ENCODE measurements at places on chromosomes 7 and 10.

DNA sequence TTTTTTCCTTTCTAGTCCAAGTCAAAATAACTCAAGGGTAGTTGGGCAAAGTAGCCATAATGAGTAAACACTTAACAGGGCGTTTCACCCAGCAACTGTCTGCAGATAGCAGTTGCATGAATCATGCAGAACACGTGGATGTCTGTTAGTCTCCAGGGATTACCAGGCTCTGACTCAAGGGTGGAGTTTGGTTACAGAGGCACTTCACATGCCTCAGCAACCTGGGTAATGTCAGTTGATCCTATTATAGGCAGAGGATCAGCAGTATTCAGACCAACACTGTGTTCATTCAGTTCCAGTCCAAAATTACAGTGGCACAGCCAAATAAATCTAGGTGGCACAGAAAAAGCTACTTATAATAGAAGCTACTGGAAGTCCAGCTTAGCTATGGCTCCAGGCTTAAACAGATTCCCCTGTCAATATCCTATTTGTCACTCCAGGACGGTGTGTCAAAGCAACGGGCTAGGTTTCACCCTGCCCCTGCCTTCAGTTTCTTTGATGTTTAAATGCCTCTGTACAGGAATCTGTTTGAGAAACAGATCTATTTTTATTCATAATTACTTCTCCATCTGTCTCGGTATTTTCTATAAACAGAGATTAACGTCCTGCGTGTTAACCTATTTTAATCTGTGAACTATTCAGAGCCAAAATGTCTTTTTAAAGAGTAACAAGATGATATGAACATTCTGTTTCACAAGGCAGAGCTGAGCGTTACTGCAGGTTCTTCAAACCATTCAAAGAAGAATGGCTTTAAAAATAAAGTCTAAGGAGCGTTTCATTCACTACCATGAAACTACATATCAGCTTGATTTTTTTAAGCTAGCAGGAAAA is 162.6 kb upstream of the AKR1E2 start:
- DNase-seq = peak; percentile 52

DNA sequence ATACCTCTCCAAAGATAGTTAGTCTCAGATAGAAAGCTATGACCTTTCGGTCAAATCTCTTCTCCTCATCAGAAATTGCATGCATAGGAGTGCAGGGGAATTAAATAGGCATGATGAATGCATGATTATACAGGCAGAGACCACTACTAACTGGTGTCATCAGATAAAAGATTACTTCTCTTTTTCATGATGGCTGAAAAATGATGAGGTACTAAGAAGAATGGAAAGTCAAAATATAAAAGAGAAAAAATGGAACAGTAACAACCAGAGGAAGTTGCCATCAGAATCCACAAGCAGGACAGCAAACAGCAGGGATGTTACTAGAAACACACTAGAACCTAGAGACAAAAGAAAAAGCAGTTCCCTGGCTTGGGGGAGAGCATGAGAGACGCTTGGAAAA is 31.6 kb downstream of the CTTNBP2 start:
- no peak for DNase-seq

- DNase-seq = no peak
Observed at GRCh38 chr7:128767475-128768110, 8.0 kb downstream of the OPN1SW start.

- DNase-seq = no peak
Observed at GRCh38 chr10:132828681-132829080, 42.7 kb upstream of the NKX6-2 start.

- no peak for DNase-seq
Observed at GRCh38 chr7:26001662-26002244, 150.2 kb upstream of the NFE2L3 start.

DNA sequence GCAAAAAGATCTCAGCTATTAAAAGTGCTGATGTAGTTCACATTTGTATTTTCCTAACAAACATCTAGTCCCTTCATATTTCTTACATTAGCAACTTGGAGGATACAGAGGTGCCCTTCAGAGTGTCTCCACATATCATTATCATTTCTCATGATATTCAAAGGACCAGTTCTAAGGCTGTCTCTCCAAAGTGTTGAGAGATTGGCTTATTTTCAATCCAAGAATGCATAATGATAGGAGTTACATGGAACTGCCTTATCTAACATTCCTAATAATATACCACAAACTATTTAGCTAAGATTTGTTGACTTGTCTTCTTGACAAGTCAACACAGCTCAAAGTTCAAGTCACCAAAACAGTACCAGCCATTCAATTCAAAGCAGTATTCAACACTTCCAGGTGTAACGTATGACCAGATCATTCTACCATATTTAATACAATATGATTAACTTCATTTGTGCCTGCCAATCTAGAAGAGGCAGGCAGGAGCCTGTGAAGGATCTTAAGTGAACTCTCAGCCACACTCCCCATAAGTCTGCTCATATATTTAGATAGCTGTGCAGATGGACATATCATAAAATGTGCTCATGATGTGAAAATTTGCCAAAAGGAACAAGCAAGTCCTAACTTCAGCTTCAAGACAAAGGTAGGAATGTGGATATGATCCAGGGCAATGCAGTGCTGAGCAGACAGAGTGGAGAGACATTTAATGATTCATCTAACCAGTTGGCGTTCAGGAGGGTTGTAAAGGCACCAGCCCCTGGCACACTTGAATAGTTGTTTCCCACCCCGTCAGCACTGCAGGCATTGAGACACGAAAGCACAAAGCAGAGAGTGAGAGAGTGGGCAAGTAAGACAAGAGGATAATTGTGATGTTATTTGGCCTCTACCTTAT is 108.3 kb downstream of the MTERF1 start:
- DNase-seq = no peak

Data from NCI-H1092 (cell line).